Stimulated activated CD8-positive, alpha-beta memory T cell treated with anti-CD3 and anti-CD28 coated beads, Interleukin-2, amount 100 ng/mL, for 1 hour (primary cell): ENCODE measurements at places on chromosomes 3 and 15.

- no peak for DNase-seq
Measured at GRCh38 chr15:51163843-51164242, 69.1 kb upstream of the TNFAIP8L3 start.

GRCh38 chr3:54547051-54547450 is 380.8 kb downstream of the LRTM1 start:
- no peak for DNase-seq

DNA sequence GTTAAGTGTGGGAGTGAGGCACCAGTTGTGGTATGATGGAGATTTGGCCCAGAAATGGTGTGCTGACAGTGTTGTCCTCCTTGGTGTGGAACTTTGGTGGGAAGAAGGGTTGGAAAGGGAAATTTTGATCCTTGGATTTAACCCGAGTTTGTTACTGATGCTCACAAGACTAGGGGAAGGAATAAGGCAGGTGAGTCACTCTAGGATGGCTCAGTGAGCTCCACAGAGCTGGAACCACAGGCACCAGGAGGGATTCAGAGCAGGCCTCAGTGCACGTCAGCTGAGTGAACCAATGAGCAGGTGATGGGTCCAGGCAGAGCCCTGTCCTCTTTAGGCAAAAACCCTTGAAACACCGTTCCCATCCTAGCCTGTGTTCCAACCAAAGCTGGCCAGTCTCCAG is 11.4 kb downstream of the CHRD start:
- no peak for DNase-seq

- no peak for DNase-seq
Measured at GRCh38 chr3:176046703-176047102, 1150.6 kb downstream of the TBL1XR1 start.

DNA sequence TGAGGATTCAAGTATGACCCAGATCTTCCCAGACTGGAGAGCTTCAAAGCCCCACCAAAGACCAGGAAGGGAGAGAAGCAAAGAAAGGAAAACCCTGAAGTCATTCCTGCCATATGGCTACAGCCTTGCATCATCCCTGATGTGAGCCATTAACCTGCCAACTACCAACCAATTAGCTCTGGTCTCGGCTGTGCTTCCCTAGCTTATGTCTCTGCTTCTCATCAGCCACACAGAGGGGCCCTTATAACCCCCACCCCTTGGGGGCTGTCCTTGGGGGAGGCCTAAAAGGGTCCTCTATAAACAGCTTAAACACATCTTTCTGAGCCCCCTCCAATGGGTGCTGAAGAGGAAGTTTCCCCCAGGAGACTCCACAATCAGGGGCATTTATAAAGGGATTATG is 52.8 kb downstream of the NOX5 start:
- DNase-seq = no peak

GRCh38 chr3:30342318-30343060 is 263.9 kb upstream of the TGFBR2 start:
- DNase-seq = no peak

- no peak for DNase-seq
Measured at GRCh38 chr3:23633261-23633960, 172.3 kb upstream of the UBE2E1 start.

DNA sequence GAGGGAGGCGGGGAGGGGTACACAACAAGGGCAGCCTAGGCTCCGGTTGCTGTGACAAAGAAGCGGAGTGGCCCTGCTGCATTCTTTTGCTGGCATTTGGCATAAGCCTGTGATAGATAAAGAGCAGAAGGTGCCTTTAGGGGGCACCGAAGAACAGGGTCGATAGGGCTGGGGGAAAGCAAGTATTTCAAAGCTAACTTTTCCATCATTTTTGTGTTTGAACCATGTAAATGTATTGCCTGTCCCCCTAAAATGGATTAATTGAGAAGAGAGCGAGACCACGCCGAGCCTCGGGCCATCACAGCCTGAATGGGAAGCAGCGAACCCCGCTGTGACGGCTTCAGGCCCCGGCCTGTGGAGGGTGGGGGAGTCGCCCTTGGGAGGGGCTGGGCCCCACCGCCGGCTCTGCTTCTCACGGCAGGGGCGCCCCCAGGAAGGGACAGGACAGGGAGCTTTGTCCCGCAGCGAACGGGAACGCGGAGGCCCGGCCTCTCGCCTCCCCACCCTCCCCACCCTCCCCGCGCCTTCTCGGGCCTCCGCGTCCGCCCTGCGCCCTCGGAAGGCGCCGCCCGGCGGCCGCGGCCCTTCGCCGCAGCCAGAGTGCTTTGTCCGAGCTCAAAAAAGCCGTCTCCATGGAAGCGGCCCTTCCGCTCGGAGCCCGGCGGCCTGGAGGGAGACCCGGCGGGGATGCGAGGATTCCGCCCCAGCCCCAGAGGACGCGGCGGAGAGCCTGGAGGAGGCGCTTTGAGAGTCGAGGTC is 32.4 kb upstream of the ALDH1L1 start:
- no peak for DNase-seq

DNA sequence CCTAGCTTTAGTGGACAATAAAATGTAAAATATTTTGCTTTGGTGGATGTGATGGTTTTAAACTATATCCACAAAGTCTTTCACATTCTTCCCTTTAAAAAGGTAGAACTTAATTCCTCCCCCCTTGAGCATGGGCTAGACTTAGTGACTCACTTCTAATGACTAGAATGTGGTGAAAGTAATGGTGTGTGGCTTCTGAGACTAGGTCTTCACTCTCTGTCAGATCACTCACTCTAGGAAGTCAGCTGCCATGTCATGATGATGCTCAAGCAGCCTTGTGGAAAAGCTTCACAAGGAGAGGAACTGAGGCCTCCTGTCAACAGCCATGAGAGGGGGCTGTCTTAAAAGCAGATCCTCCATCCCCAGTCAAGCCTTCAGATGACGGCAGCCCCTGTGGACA is 4.2 kb downstream of the LRRC2 start:
- DNase-seq = no peak

- no peak for DNase-seq
Measured at GRCh38 chr3:10300087-10300486, 7.3 kb upstream of the GHRL start.

DNA sequence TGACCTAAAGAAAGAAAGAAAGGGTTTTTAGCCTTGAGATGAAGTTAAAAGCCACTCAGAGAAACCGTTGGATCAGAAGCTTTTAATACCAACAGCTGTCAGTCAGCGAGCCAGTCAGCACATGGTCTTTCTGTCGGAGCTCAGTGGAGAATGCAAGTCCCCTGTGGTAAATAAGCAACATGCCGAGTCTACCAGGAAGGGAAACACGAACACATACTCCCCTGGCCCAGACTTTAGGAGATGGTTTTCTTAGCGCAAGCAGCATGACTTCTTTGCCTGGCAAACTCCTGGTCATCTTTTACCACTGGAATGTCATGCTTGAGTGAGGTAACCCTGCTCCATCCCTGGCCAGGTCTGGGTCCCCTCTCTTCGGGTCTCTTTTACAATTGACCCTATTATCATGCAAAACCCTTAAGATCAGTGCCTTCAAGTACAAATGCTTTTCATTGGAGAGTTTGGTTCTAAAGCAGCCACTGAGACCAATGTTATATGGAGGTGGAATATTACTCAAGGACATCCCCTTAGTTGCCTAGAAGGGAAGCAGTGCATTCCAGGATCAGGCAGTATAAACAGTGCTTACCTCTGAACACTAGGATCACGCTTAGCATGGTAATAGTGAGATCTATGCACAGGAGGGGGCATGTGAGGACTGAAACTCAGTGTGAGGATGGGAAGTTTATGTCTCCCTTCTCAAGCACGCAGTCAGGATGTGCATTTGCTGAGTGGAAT is 28.2 kb downstream of the SLCO3A1 start:
- no peak for DNase-seq

- no peak for DNase-seq
Measured at GRCh38 chr3:127328421-127328820, 40.6 kb upstream of the PRR20G start.

GRCh38 chr15:84924077-84924731 is 39.7 kb downstream of the SLC28A1 start:
- no peak for DNase-seq

- DNase-seq = no peak
Measured at GRCh38 chr15:70427167-70428120, 329.7 kb upstream of the TLE3 start.

DNA sequence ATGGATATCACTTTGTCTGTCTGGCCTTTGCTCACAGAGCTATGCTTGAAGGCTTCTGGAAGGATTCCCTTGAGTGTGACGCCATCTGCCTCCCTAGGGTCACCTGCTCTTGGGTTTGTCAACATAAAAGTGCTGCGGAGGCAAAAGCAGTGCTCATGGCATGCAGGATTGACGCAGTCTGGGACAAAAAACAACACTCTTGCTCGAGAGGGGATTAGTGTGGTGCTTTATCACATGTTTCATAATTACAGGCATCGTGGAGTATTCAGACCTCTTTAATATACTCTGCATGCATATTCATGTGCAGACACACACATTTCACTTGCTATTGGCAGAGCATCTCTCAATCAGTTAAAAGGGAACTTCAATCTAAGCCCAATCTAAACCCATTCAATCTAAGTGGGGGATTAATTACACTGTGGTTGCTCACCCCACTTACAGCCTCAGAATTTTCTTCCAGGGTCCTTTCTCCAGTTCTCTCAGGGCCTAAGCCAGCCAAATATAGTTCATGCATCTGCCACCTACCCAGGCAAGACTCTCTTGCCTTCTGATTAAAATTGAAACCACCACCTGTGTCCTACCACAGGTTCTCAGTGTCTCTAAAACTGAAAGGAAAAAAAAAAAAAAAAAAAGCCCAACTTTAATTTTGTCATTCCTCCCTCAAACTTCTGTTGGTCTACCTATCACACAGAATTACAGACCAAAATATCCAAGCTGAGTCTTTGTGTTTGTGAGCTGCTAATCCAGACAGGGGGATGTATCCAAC is 75.6 kb downstream of the BFSP2 start:
- no peak for DNase-seq

DNA sequence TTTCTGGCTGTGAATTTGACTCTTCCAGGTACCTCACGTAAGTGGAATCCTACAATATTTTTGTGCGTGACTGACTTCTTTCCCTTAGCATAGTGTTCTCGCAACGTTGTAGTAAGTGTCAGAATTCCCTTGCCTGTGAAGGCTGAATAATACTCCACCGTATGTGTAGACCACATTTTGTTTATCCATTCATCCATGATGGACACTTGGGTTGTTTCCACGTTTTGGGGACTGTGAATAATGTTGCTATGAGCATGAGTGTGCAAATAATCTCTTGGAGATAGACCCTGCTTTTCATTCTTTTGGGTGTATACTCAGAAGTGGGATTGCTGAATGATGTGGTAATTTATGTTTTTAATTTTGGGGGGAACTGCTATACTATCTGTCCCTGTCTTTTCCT is 82.2 kb downstream of the APBA2 start:
- DNase-seq = no peak

DNA sequence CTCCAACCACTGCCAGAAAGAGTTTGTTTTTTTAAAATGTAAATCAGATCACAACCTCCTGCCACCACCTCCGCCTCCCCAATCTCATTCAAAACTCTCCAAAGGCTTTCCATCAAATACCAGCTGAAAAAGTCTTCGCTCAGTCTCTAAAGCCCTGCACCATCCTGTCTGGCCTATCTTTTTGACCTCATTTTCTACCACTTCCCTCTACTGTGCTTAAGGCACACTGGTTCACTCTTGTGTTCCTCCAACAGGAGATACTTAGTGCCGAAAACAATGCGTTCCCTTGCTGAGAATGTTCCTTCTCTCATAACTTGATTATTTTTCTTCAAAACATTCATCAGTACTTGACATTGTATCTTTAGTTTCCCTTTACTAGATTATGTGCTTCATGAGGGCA is 3.5 kb downstream of the BTBD1 start:
- no peak for DNase-seq

GRCh38 chr3:61669668-61670299 is 108.4 kb downstream of the PTPRG start:
- DNase-seq = no peak

DNA sequence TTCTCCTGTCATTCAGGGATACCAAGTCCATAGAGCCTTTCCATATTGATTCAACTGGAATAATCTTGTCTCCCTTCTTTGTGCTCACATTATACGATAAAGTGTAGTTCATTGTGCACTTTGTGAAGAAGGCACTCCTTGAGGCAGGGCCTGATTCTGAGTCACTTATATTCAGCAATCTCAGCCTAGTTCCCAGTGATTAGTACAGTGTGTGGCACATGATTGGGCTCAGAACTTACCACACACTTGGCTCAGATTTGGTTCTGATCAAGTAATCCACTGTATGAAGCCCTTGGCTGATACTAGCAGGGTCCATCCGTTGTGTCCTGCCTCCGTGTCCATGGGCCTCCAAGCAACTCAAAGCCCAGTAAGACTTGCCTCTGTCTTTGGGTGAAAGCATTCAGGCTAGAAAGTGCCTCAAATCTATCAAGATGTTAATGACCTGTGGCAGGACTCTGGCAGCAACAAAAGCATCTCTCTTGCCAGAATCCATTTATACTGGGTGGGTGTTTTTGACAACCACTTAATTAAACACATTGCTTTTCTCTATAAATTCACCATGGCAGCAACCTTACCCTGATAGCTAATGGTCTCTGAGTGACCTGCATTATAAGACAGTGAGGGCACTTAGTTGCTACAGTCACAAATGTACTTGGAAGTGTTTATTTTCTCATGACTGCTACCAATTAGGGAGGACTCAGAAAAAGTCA is 51.3 kb downstream of the TPRG1 start:
- no peak for DNase-seq

DNA sequence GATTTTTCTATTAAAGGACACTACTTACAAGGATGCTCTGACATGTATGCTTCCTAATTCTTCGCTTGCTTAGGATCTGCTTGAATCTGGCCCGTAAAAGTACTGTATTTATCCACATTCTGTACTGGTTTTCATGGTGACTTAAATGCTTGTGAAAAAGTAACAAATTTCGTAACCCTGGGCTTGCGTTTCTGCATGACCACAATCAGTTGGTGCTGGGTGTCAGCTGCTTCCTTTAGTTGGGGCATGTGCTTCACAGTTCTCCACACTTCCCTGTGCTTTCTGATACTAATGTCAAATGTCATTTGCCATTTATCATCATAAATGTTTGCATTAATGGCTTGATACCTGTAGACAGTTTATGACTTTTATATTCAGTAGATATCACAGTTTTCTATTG is 218.4 kb upstream of the MLF1 start:
- DNase-seq = no peak

- DNase-seq = no peak
Measured at GRCh38 chr3:63631670-63632069, 20.8 kb upstream of the SNTN start.

- no peak for DNase-seq
Measured at GRCh38 chr3:25515171-25515570, 87.1 kb downstream of the RARB start.

- DNase-seq = no peak
Measured at GRCh38 chr3:15387171-15387581, 40.2 kb downstream of the METTL6 start.
